ENCODE measurements at places on chromosomes 1 and 21.

DNA sequence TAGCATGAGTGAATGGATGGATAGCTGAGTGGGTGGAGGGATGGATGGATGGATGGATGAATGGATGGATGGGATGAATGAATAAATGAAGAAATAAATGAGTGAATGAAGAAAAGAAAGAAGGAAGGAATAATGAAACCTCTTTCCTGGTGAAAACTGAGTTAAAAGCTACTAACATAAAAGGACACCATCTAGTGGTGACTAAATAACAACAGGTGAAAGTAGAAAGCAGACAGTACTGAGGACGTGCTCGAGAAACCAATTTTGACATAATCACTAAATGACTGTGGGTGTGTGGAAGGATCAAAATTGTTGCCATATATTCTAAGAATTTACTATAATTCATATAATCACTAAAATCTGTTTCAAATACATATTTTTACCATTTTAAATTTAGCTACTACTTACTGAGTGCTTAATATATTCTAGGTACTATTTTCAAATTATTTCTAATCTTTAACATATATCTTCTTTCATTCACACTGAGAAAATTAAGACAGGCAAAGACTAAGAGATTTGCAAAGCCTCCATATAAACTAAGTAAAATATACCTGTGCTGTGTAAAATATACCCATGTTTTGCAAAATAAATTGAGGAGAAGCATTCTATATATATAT is 522.9 kb downstream of the LRRIQ3 start:
- peak; percentile 30 for DNase-seq

DNA sequence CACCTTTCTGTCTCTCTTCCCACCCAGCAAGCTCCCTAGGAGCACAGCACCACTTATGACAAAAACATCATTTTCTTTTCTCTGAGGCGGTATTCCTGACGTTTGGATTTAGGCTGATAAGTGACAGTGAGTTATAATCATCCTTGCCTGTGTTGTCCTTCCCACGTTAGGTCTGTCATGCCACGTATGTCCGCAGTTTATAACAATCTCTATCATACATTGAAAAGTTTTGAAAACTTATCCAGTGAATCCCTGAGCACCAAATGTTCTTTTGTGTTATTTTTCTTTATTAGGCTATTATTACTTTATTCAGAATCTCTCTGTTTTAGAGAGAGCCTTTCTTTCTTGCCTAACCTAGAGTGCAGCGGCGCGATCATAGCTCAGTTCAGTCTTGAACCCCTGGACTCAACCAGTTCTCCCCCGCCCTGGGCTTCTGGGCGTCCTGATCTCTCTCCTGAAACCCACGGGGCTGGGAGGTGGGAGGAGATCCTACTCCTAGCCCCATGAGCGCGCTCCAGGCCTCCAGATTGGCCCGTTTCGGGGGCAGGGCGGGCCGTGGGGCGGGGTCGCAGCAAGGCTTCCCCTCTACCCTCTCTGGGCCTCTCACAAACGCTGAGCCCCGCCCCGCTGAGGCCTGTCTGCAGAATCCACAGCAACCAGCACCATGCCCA is at the start of gene GSTM2:
TSS of gene GSTM2 (plus strand) at position 606 of the 671 bp plus-strand sequence. CDS start at position 665, 59 bp downstream.
- peak; percentile 81 for DNase-seq

DNA sequence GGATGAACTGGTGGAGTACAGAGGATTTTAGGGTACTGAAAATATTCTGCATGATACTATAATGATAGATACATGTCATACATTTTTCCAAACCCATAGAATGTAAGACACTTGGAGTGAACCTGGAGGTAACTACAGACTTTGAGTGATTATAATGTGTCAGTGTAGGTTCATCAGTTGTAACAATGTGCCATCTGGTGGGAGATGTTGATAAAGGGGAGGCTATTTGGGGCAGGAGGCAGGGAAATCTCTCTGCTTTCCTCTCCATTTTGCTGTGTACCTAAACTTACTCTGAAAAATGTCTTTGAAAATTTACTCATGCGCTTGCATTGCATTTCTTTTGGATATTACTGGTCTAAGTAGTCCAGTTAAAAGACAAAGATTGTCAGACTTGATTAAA is 35.2 kb downstream of the PTBP2 start:
- peak; percentile 3 for DNase-seq

- DNase-seq: no peak
Observed at GRCh38 chr1:74340656-74341055, 105.5 kb downstream of the TNNI3K start.

DNA sequence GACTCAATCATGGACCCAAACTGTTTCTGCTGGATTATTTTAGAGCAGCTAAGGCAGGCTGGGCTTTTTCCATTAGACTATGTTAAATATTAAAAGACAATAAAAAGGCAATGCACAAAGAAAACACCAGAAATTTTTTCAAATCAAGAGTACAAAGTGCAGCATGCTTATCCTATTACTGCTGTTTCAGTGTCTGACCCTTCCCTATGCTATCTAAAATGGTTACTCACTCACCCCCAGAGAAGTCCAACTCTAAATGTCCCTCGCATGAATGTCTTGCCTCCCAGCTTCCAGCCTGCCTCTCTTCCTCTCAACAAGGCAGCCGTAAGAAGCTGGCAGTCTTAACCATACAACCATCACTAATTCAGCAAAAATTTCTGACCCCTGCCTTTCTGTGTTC is 108.7 kb upstream of the SYT6 start:
- no peak for DNase-seq

DNA sequence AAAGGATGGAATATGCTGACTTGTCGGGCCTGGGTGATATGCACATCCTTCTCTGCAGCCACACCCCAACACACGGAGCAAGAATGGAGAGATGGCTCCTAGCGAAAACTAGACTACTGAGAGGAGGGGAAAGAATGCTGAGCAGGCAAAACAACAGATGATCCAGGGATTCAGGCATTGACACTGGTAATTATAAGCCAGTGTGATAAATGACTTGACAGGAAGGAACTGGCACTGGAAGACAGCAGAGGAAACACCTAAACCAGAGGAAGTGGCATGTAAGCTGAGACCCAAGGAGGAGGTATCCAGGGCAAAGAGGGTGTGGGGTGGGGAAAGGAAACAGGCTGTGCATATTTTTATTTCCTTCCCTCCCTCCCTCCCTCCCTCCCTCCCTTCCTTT is 31.7 kb upstream of the KHDRBS1 start:
- no peak for DNase-seq

Data from ACHN (cell line).